Common myeloid progenitor, CD34-positive (primary cell): ENCODE measurements at places on chromosomes 13 and 19.

DNA sequence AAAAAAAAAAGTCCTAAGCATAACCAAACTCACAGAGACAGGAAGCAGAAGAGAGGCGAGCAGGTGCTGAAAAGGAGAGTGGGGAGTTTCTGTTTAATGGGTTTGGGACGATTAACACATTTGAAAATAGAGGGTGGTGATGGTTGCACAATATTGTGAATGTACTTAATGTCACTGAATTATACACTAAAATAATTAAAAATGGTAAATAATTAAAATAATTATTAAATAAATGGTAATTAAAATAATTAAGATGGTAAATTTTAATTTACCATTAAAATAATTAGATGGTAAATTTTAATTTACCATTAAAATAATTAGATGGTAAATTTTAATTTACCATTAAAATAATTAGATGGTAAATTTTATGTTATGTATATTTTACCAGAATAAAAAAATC is 74.8 kb upstream of the XPO4 start:
- DNase-seq = no peak

- no peak for DNase-seq
Observed at GRCh38 chr19:10776900-10777650, 58.9 kb downstream of the TMED1 start.

- DNase-seq = peak; percentile 13
Observed at GRCh38 chr19:40191836-40192646, 815 bp downstream of the MAP3K10 start.

GRCh38 chr13:28719227-28720055 is 671 bp upstream of the SLC46A3 start:
- no peak for DNase-seq

DNA sequence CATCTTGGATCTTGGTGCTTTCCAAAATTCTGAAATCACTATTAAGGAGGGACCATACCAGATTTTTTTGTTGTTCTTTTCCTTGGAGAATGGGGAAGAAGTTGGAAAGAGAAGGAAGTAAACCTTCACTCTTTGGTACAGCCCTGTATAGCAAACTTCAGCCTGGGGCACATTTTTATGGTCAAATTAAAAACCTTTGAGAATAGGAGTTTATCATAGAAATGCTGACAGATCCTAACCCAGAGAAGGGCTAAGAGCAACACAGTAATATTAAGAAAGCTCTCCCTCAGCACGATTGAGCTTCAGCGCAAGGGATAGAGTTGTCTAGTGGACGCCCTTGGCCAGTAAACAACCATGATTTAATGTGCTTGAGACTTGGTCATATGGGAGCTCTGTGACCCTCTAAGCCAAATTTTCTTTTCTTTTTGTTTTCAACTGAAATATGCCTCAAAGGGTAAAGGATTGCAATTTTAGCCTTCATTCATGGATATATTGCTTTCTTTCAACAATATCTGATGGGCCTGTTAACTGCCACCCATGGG is 294.3 kb upstream of the MAB21L1 start:
- no peak for DNase-seq

DNA sequence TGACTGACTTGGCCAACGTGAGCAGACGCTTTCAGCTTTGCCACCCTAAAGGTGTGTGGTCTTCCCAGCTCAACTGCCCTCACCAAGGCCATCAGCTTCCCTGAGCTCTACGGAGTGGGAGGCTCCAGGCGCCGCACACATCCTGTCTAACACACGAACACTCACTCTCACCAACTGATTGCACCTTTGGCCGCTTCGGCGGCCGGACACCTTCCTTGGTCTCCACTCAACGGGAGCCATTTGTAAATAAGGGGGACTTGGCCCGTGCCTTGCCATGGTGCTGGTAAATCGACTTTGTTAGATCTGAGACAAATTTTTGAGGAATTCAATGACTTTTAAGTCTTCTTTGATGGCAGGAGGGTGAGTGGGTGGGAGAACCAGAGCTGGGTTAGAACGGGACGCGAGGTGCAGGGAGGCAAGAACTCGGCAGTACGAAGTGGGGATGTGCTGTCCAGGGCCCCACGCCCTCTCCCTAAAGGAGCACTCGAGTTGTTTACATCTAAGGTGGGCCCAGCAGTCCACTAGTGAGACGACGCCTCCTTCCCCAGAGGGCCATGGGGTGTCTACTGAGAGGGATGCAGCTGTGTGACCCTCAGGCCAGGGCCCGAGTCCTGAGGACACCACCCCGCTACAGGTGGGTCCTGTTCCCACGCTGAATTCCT is 4.4 kb downstream of the C13orf46 start:
- DNase-seq = no peak

- DNase-seq = no peak
Observed at GRCh38 chr19:29299416-29300380, 86.7 kb upstream of the UQCRFS1 start.

- peak; percentile 45 for DNase-seq
Observed at GRCh38 chr19:33273881-33274662, 28.3 kb downstream of the CEBPA start.

DNA sequence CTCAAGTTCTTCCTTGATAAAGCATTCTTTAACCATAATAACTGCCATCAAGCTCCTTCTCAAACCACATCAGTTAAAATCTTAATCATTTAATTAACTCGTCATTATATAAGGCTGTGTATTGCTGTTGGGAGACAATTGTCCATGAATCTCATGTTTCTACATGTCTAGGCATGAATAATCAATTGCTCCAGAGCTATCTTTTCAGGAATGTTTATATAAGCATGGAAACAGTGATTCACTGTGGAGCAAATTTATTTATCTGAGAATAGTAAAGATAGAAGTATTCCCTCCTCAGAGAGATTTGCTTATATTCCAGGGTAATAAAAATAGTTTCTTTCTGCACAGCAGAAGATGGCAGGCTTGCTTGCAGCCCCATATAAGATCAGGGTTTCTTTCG is 71.1 kb downstream of the CBY2 start:
- DNase-seq = no peak

- no peak for DNase-seq
Observed at GRCh38 chr13:54574791-54575190, 1546.2 kb downstream of the OLFM4 start.
